ENCODE measurements at places on chromosomes 4 and X.
A peak's percentile ranks its signal among the peaks of the same experiment; 100 is the strongest.

DNA sequence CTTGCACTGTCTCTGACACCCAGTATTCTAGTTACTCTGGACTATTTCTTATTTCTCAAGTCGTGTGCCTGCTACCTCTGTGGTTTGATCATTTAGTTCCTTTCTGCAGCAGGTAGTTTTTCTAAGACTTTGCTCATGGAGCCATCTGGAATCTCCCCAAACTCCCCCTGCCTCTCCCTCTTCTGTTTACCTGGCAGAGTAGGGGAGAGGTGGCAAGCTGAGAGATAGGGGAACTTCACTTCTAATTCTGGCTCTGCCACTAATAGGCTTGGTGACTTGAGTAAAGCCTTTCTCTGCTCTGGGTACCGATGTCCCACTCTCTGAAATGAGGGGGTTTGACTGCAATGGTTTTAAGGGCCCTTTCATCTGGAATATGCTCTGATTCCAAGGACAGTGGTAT lies 141.3 kb downstream of the CPEB2 start:
- no peak for DNase-seq

GRCh38 chr4:87949961-87950360 lies 25.6 kb upstream of the SPP1 start:
- peak; percentile 71 for DNase-seq

GRCh38 chr4:56342746-56343145 lies 44.5 kb downstream of the AASDH start:
- peak; percentile 77 for DNase-seq

DNA sequence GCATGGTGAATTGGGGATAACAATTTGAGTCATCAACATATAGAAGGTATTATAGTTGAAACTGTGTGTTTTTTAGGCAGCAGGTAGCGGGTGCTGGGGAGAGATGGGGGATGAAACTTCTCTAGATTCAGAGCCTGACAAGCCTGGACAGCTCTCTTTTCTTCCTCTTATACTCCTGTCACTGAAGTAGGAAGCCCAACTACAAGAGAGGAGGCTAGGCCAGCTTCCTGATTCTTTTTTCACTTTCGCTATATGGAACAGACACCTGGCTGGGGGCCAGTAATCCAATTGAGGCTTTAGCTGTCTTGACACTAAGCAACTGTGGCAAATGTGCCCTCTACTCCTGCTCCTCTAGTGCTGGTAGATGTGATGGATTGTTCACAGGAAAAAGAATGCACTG lies 69.2 kb downstream of the PHKA1 start:
- DNase-seq: no peak
